Fibroblast of skin of scalp (primary cell): ENCODE measurements at places on chromosomes 11 and 22.

GRCh38 chr11:45803971-45804760 is 783 bp upstream of the SLC35C1 start:
- DNase-seq: peak; percentile 65

GRCh38 chr11:104694259-104695064 is 203.8 kb downstream of the CASP12 start:
- DNase-seq: peak; percentile 43

GRCh38 chr11:97123237-97123636 is 733.4 kb downstream of the JRKL start:
- DNase-seq: no peak

GRCh38 chr11:82996966-82997606 is 74.6 kb downstream of the RAB30 start:
- DNase-seq: no peak

GRCh38 chr11:92826136-92826535 is 143.3 kb upstream of the MTNR1B start:
- peak; percentile 62 for DNase-seq

GRCh38 chr22:47128622-47129215 is 366.3 kb downstream of the TBC1D22A start:
- no peak for DNase-seq

- DNase-seq: no peak
These were observed 15.9 kb downstream of the MCAT start for GRCh38 chr22:43127166-43127908.

GRCh38 chr11:65524014-65524740 is 706 bp upstream of the SCYL1 start:
- no peak for DNase-seq

DNA sequence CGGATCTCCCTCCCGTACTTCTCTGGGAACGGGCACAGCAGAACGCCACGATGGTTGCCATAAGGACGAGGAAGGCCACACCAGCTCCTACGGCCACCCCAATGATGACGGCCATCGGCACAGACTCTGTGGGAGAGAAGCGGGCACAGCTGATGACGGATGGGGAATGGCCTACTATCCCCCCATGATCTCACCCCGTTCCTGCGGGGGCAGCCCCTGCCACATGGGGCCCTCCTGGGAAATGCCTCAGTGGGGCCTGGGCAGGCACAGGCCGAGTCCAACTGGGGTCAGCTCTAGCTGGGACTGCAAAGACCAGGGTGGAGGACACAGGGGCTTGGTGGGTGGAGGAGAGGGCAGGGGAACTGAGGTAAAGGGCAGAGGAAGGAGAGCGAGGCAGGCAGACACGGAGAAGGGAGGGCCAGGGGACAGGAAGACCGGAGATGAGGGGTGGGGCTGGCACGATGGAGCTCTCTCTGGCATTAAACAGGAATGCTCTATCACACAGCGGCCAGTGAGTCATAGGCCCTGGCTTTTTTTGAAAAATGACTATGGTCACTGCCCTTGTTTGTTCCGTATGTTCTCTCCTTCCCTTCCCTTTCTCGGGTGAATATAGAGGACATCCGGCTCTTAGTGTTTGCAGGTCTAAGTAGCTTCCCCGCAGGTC is 76.0 kb downstream of the ST3GAL4 start:
- peak; percentile 79 for DNase-seq

GRCh38 chr11:76587820-76588454 is 82.6 kb downstream of the LRRC32 start:
- DNase-seq: no peak

DNA sequence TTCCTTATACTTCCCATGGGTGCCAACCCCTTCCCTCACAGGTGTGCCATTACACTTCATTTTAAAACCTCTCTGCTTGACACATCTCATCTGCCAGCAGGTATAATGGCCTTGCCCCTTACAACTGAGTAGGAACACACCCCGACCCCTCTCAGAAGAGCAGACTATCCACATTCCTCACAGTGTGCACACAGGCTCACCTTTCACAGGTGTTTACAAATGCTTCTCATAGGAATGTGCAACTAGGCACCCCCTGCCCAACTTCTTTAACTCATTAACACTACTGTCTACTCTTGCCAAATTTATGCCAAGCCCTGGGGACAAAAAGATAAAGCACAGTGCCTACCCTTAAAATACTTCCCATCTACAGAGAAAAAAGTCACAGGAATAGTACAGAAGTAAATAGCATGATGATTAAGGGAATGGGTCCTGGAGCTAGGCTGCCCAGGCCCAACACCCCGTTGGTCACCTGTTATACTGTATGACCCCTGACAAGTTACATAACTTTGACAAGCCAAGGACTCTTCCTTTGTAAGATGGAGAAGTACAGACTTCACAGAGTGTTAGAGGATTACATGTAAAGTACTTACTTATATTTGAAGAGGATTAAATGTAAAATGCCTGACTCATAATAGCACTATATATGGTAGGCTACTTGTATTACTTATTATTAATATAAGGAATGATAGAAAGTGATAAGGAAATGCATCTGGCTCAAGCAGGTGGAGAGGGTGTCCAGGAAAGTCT is 15.2 kb downstream of the TRIM3 start:
- DNase-seq: no peak

GRCh38 chr22:50544078-50544745 is 1.5 kb upstream of the KLHDC7B start:
- peak; percentile 71 for DNase-seq

- DNase-seq: no peak
These were observed 15.0 kb upstream of the NFRKB start for GRCh38 chr11:129910360-129910759.
